AG09319 (cell line): ENCODE measurements at places on chromosomes 4 and X.

DNA sequence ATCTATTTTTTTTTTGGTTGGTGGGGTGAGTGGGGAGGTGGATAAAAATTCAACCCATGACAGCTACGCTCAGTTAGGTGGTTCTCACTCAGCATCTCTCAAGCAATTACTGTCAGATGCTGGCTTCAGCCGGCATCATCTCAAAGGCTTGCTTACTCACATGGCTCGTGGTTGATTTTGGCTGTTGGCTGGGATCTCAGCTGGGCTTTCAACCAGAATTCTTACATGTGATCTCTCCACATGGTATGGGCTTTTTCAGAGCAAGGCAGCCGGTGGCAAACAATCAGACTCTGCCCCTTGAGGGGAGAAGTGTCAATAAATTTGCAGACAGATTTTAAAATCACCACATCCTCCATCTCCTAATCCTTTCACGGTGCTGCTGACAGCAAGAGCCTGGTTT lies 47.2 kb downstream of the SLC34A2 start:
- DNase-seq: peak; percentile 5

DNA sequence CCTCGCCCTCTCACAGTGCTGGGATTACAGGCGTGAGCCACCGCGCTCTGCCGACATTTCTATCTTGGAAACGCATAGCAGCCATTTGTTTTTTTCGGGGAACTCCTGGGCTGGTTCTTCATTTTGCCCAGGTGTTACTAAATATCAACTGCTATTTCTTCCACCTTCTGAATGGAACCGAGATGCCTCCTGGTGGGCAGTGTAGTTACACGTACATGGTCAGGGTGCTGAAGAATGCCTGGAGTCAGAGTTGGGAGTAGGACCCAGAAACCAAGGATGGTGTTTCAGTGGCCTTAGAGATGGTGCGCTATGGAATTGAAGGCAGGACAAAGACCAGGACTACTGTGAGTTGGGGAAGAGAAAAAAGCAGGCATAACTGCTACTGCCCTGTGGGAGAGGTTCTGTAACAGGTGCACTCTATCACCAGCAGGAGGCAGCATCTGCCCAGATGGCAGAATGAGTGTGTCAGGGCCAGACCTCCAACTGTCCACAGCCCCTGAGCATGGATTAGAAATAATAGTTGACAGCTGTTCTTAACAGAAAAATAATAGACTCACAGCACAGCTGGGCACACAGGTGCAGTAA lies 81.7 kb downstream of the ZC4H2 start:
- no peak for DNase-seq

GRCh38 chr4:81214144-81214880 lies 710 bp downstream of the PRKG2 start:
- no peak for DNase-seq

- no peak for DNase-seq
Measured at GRCh38 chr4:48216563-48216962, 53.1 kb downstream of the TEC start.

- DNase-seq: no peak
Measured at GRCh38 chr4:140335076-140335475, 38.4 kb upstream of the SCOC start.

DNA sequence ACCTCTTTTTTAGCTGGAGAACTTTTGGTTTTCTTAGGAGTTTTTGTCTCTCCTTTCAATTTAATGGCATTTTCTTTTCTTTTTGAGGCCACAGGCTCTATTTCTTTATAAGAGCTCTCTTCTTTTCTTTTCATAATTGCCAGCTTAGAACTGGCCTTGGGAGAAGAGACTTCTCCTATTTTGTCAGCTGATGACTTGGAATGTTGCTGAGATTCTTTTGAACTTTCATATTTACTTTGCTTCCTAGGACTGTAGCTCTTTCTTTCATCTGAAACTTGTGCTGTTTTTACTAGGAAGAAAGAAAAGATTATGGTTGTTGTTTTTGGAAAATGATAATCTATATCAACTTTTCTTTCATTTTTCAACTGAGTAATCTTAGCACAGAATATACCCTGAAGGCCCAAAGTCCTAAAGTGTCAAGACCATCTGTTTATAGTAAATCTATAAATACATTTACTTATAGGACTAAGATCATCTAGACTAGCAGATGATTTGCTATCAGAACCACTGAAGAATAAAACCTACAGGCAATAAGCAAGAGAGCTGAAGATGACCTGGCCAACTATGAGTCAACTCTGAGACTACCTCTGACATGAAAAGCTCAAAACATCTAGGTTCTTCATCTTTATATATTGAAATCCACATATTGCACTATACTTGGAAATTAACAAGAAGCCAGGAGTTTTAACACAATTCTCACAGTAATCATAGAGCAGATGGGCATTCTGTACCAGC lies 45.6 kb downstream of the RFC1 start:
- no peak for DNase-seq

DNA sequence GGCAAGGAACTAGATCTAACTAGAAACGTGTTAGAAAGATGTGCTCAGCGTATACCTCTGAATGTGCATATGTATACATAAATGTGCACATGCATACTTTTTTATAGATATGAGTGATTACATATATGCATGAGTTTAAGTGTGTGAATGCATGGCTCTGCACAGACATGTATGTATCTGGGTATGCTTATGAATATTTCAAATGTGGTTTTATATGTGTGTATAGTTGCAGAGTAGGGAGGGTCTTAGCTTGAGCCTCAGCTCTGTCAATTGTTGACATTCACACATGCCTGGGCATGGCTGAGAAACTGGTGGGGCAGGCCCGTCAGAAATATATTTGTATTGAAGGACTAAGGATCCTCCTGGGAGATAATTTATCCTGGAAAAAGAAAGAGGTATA lies 31.1 kb downstream of the RAP2C start:
- DNase-seq: no peak

- DNase-seq: no peak
Measured at GRCh38 chr4:13777341-13777740, 149.8 kb upstream of the BOD1L1 start.

- DNase-seq: no peak
Measured at GRCh38 chr4:53023677-53024299, 161.7 kb downstream of the RASL11B start.

DNA sequence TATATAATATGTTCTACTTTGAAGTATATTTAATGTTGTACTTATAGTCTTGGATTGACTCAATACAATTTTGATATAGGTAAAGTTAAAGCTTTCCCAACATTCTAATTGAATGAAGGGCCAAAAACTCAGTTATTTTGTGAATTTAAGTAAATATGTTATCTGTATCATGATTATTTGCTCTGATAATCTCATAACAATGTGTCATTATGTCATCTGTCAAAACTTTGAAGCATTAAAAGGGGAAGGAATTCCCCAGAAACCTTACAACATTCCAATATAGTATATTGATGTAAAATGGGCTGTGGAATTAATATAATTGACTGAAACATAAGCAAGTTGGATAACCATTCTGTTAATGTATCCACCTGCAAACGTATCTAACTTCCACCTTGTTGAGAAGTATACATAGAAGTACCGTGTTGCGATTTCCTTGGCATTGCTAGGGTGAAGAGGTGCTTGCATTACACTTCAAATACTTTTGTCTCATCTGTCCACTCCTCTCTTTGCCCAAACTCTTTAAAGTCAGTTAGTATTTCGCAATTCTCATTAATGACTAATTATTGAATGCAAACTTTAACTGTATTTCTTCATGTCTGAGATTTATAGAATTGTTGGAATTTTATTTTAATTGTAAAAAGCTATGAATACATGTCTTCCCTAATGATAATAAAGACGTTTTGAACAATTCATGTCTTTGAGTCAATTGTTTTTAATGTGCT lies 1982.1 kb upstream of the ADGRL3 start:
- no peak for DNase-seq

DNA sequence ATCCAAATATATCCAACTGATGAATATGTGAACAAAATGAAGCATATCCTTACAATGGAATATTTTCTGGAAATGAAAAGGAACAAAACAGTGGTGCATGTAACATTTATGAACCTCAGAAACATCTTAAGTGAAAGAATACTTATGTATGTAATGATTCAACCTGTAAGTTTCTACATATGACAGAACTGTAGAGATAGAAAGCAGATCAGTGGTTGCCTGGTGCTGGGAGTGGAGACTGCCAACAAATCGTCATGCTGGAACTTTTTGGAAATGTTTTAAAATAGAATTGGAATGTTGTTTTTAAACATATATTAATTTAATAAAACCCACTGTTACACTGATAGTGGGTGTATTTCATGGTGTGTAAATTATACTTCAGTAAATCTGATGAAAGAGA lies 667.5 kb downstream of the RAPGEF2 start:
- DNase-seq: no peak

DNA sequence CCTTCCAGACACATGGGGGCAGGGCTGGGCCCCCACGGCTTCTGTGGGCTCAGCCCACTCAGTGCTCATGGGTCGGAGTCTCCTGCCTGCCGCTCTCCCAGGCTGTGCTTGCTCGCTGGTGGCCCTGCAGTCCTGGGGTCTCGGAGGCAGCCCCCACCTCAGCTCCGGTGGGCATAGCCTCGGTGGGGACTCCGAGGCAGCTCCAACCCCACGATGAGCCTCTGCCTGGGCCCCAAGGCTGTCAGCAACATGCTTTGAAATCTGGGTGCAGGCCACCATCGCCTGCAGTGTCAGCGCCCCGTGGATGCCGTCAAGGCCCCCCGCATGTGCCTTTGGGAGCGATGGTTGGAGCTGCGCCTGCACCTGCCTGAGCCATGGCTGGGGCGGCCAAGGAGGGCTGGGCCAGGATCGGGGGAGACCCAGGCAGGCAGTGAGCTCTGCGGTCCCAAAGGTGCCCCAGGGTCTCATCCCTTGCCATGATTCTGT lies 30.2 kb upstream of the SPON2 start:
- DNase-seq: no peak

GRCh38 chrX:123590842-123591486 lies 141.9 kb downstream of the THOC2 start:
- DNase-seq: no peak

- DNase-seq: no peak
Measured at GRCh38 chr4:25799522-25799921, 63.3 kb downstream of the SEL1L3 start.

DNA sequence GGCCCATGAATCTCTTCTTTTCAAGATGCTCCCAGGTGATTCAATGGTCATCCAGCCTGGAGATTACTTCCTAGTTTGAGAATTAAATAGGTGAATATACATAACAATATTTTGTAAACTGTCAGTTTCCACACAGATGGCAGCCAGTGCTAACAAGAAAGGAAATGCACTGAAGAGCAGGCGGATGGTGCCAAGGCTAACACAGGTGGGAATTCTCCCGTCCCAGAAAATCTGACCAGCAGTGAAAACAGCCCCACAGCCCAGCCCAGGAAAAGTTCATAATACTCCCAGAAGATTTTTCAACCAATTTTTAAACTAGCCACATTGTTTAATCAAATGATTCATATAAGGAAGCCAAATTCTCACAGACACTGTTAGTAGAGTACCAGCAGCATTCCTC lies 387.2 kb upstream of the GATB start:
- no peak for DNase-seq

DNA sequence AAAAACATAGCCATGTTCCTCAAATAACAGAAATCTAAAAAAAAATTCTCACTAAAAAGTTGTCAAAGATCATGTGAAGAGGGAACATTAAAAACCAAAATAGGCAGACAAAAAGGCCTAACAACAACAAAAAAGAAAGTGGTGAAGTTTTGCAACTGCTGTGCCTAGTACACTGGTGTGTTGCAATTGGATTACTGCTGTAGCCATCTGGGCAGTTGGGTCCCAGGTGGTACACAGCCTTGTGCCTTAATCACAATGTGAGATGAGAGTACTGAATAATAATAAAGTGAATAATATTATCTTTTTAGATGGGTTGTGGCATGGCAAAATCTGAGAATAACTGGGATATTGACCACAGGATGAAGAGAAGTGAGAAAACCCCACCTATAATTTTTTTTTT lies 12.0 kb downstream of the C4orf54 start:
- no peak for DNase-seq

DNA sequence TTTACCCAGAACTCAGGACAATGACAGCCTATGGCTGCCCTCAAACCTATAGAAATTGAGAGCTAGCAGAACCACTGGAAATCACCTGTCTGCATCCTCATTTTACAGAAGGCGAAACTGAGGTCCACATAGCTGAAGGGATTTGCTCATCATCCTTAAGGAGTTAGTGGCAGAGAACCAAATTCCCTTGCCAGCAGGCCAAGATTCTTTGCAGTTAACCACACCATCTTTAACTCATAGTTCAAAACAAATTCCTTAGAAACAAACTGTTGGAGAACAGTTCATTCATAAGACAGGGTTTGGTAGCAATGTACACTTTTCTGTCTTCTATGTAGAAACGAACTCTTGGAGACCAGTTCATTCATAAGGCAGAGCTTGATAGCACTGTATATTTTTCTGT lies 37.9 kb upstream of the RAP2C start:
- no peak for DNase-seq

DNA sequence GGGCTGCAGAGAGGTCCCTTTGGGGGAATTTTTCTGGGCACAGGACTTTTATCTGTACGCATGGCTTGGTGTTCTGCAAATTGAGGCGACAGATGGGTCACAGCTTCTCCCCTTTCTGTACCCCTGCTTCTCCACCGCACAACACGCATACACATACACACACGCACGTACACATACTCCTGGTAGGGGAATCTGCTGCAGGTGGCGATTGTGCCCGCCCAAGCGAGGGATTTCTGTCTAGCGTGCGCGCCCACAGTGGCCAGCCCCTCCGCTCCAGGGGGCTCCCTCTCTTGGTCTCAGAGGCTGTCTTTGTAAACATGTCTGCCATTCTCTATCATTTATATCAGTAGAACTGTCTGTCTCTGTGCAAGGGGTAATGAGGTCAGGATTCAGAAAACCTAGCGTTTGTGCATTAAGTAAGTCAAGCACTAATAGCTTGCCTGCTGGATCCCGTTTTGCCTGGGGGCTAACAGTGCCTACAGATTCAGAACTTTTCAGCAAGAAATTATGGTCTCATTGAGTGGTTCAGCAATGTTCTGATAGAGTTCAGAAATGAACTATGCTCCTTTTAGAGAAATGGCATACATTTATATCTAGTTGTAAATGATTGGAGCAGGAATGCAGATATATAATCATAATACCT lies 2.2 kb downstream of the GRID2 start:
- no peak for DNase-seq

GRCh38 chrX:16807976-16808542 lies 21.8 kb downstream of the TXLNG start:
- no peak for DNase-seq

DNA sequence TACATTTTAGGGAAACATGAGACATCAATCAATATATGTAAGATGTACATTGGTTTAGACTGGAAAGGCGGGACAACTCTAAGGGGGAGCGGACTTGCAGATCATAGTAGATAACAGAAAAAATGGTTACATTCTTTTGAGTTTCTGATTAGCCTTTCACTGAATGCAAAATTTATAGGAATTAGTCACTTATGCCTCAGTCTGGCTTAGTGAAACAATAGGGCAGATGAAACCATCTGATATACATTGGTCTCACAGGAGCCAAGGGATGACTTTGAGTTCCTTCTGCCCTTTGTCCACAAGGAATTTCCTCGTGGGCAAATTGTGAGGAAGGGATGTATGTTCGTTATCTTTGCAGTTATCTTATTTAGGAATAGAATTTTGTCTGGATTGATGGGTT lies 128.2 kb downstream of the ARSF start:
- DNase-seq: no peak
